ENCODE measurements at places on chromosomes 5 and 9.

DNA sequence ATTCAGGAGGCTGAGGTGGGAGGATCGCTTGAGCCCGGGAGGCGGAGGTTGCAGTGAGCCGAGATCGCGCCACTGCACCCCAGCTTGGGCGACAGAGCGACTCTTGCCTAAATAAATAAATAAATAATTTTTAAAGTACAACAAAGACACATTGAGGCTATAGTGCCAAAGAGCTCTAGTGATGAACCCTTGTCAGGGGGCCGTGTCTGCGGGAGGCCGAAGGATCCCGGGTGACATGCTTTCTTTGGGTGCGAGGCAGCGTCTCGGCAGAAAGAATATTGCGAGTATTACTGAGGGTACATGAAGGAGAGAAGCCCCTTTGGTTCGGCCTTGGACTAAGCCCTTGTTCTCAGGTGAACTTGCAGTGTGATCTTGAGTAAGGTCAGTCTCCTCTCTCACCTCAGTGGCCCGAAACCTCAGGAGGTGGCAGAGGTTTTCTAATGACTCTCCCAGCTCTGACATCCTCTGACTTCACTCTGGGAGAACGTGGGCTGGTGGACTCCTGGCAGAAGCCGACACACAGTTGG is 397 bp upstream of the RECK start:
- no peak for DNase-seq

DNA sequence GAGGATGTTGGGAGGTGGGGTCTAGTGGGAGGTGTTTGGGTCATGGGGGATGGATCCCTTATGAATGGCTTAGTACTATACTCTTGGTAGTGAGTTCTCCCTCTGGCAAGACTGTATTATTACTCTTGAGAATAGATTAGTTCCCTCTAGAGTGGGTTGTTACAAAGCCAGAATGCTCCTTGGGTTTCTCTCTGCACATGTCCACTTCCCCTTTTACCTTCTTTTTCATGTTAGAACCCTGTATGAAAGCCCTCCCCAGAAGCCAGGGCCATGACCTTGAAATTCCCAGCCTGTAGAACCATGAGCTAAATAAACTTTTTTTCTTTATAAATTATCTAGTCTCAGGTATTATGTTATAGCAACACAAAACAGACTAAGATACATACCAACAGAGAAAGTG is 31.1 kb downstream of the SLC24A2 start:
- DNase-seq, result no peak

DNA sequence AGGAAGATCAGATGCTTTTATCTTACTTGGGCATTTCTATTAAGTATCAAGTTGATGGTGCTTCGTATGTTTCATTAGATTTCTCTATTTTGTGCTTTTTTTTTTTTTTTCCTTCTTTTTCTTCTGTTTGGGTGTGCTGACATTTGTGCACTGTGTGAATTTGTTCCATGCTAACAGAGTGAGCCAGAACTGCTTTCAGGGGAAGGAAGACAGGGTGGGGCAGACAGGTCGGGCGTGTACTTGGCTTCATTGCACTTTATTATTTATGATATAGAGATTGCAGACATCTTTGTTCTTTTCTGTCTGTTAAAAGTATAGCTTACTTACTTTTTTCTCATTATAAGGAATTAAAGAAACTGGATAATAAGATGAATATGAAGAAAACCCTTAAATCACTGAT is 112.2 kb downstream of the FGF18 start:
- no peak for DNase-seq

DNA sequence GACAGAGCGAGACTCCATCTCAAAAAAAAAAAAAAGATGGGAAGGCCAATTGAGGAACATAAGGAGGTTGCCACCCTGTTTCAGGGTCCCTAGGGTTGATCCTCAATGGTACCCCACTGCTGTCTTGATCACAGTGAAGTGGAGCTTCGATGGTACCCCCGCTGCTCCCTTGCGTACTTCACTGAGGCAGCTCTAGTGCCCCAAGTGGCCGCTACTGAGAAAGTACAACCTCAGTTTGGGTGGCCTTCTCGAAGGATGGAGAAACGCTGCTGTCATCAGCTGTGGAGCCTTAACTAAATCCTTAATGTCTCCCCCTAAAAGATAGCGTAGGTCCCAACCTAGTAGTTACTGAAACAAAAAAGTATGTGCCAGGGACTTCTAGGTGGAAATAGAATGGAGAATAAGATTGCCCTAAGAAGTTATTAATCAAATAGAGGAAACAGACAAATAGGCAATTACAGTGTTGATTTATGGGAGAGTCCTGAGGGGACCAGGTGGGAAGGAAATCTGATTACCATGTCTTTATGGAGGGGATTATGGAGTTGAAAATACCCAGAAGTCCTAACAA is 6.3 kb downstream of the TESK1 start:
- peak; percentile 68 for DNase-seq

DNA sequence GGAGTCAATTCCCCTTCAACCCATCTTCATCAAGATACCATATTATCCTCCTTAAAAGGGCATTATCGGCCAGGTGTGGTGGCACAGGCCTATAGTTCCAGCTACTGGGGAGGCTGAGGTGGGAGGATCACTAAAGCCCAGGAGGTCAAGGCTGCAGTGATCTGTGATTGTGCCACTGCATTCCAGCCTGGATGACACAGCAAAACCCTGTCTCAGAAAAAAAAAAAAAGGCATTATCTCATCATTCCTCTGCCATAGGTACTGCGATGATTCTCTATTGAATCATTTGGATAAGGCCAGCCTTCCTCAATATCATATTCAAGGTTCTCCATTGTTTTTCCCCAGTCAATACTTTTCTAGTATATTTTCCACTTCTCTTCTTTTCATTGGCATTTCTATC is 39.2 kb upstream of the RAB3C start:
- no peak for DNase-seq

- DNase-seq, result no peak
These were observed 441.1 kb downstream of the SEMA5A start for GRCh38 chr5:9104571-9105339.

GRCh38 chr9:120693700-120694008 is 20.6 kb downstream of the MEGF9 start:
- no peak for DNase-seq

DNA sequence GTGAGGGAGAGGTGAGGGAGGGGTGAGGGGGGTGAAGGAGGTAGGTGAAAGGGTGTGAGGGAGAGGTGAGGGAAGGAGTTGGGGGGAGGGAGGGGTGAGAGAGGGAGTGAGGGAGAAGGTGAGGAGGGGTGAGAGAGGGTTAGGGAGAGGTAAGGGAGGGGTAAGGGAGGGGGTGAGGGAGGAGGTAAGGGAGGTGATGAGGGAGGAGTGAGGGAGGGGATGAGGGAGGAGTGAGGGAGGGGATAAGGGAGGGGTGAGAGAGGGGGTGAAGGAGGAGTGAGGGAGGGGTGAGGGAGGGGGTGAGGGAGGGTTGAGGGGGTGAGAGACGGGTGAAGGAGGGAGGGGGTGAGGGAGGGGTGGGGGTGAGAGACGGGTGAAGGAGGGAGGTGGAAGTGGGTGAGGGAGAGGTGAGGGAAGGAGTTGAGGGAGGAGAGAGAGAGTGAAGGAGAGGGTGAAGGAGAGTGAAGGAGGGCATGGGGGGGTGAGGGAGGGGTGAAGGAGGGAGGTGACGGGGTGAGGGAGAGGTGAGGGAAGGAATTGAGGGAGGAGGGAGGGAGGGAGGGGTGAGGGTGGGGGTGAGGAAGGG is 18.5 kb downstream of the NINJ1 start:
- no peak for DNase-seq

GRCh38 chr9:77968506-77968905 is 63.1 kb downstream of the GNAQ start:
- no peak for DNase-seq

GRCh38 chr5:117103703-117104102 is 529.1 kb upstream of the SEMA6A start:
- DNase-seq, result no peak
